Hypothalamus (tissue), 51 donors: ENCODE measurements at places on chromosomes 7 and 10.

DNA sequence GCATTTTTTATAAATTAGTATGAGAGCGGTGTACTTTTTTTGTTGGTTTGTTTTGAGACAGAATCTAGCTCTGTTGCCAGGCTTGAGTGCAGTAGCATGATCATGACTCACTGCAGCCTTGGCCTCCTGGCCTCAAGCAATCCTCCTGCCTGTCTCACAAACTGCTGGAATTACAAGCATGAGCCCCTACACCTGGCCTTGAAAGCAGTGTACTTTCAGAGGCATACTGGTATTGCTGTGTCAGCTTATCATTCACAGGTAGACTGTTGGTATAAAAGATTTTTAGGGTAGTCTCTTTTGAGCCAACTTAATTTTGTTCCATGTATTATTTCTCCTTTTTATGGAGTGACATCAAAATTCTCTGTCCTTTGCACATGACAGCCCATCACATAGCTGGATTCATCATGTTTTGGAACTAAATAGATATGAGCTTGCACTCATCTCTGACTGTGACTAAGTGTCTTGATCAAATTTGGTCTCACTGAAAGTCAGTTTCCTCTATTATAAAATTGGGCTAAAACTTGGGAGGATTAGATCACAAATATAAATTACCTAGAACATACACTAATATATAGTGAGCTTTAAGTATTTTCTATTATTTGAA lies 12.4 kb downstream of the GNAT3 start:
- DNase-seq, result no peak

DNA sequence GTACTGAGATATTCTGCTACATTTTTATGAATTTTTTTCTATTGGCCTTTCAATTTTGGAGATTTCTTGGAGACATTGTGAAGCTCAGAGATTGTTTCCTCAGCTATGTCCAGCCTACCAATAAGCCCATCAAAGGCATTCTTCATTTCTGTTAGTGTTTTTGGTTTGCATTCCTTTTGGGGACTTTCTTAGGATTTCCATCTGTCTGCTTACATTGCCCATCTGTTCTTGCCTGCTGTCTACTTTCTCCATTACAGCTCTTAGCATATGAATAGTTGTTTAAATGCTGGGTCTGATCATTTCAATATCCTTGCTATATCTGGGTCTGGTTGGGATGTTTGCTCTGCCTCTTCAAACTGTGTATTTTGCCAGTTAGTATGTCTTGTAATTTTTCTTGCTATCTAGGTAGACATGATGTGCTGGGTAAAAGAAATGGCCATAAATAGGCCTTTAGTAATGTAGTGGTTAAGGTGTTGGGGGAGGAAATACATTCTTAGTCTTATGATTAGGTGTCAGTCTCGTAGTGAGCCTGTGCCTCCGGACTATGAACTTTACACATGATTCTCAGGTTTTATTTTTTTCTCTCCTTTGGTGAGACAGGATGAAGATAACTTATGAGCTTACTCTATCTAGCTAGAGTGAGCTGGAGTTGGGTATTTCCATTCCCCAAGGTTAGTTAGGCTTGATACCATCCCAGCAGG lies 32.6 kb upstream of the NME8 start:
- DNase-seq, result no peak

DNA sequence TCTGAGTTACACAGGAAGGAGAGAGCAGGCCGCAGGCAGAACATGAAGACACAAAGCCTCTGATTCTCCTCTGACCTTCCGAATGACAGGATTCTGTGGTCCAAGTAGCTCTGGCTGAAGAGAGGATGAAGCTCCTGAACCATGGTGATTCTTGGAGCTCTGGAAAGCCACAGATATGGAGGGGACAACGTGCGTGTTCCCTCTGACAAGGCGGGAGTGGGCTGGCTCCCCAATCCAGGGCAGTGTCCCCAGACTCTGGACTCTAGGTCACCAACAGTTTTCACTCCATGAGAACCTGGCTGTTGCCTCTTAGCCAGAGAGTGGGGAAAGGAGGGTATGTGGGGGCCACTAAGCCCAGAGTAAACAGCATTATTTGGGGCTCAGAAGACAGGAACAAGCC lies 7.4 kb upstream of the TRPV6 start:
- DNase-seq, result no peak

- DNase-seq, result no peak
Measured at GRCh38 chr7:132846086-132846485, 235.8 kb downstream of the CHCHD3 start.

GRCh38 chr10:97319671-97320479 lies 804 bp downstream of the FRAT1 start:
- peak; percentile 80 for DNase-seq

GRCh38 chr10:119407254-119407777 lies 135.2 kb downstream of the RGS10 start:
- DNase-seq, result no peak

GRCh38 chr7:97272237-97272975 lies 154.9 kb downstream of the SDHAF3 start:
- DNase-seq, result no peak

DNA sequence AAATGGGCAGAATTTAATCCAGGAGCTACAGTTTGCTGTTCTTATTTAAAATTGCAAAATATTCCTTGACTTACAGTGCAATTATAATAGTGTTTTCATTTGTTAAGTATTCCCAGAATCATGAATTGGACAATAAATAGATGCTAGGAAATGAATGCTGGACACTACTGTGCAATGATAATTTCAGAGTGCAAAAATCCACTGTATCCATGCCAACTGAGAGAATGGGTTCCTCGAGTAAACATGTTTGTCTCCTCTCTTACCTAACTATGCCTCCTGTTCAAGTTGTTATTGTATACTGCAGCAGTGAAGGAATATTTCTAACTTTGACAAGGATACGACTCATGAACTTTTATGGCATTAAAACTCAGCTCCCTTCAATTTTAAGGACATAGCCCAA lies 1396.3 kb downstream of the GATA3 start:
- DNase-seq, result no peak

DNA sequence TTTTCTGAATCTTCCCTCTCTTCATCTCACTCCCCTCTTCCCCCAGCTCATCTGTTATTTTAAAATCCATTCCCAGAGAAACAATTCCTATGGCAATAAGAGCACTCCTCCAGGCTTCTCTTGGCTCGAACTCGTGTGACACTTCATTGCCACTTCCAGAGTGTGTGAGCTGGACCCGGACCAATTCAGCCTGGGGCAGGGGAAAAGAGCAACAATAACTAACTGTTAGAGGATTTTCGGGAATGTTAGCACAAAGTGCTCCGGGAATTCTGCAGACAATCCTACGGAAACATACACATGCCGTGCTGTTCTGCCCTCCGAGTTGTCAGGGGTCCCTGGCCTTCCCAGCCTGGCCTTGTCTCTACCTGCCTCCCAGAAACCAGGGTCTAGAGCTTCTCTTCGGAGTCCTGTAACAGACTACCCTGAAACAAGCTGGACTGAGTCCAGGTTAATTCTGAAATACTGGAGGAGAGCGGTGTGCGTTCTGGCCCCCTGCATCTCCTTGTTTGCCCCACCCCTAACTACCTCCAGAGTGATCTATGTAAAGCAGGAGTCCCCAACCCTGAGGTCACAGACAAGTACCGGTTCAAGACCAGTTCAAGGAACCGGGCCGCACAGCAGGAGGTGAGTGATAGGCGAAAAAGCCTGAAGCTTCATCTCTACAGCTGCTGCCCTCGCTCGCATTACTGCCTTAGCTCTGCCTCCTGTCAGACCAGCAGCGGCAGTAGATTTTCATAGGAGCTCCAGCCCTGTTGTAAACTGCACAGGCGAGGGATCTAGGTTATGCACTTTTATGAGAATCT lies 11.3 kb downstream of the COL26A1 start:
- no peak for DNase-seq

- no peak for DNase-seq
Measured at GRCh38 chr7:101240226-101241014, 2.8 kb upstream of the CLDN15 start.

DNA sequence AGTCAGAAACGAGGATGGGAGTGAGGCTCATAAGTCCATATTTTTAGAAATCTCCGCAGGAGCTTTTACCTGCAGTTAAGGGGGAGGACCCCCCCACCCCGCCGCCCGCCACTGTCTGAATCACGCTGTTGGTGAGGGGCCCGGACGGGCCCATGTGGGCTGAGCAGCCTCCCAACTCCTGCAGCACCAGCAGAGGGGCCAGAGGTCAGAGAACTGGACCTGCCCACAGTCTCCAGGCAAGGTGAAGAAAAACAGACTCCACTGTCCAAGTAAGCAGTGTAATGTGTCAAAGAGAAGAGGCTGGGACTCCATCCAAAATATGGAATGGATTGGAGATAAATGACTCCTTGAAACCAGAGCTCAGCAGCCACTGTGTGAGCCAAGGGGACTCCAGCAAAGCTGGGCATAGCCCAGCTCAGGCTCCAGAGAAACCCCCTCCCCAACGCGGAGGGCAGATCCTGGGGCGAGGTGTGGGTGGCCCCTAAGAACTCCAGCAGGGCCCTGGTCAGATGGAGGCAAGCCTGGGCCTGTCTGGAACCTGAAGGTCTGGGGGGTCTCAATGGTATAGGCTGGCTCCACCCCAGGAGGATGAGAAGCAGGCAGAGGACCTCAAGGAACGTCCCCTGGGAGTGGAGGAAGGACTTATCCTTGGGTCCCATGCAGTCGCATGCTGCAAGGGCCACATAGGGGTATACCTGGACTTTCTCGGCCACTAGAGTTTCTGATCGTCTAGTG lies 128.5 kb upstream of the TNS3 start:
- DNase-seq, result no peak

- no peak for DNase-seq
Measured at GRCh38 chr7:155053002-155053401, 17.1 kb upstream of the HTR5A start.

DNA sequence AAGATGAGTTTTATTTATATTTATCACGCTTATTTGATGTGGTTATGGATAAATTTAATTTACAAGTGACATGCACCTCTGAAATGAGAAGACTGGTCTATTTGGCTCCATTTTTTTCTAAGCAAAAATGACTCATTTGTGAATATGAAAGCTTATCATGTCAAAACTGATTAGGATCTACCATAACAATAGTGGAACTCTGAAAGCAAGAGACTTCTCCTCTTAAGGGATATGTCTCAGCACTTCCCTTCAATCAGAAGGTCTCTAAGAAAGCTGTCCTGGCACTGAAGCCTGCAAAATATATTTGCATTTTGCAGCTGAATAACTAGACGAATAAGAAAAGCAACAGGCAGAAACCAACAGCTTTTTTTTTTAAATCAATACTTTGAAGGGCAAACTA lies 12.7 kb downstream of the FAS start:
- DNase-seq, result no peak

- no peak for DNase-seq
Measured at GRCh38 chr10:93420944-93421825, 60.9 kb downstream of the MYOF start.
